Stimulated activated CD8-positive, alpha-beta memory T cell treated with anti-CD3 and anti-CD28 coated beads, Interleukin-15, amount 100 ng/mL, for 24 hours (primary cell): ENCODE measurements at places on chromosomes 4 and X.

DNA sequence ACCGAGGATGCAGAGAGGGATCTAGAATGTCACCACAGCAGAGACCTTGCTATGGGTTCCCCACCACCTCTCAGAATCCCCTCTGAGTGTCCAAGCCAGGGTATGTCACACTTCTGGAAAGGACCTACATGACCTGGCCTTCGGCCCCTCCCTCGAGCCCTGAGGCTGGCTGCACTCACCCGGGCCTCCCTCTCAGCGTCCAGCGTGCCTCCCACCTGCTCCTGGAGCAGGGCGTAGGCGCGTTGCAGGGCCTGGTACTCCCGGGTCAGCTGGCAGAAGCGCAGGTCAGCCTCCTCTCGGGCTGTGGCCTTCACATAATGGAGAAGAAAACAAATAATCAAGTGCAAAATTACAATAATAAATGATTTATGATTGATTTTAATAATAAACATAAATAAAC lies 43.9 kb upstream of the C4orf50 start:
- no peak for DNase-seq

DNA sequence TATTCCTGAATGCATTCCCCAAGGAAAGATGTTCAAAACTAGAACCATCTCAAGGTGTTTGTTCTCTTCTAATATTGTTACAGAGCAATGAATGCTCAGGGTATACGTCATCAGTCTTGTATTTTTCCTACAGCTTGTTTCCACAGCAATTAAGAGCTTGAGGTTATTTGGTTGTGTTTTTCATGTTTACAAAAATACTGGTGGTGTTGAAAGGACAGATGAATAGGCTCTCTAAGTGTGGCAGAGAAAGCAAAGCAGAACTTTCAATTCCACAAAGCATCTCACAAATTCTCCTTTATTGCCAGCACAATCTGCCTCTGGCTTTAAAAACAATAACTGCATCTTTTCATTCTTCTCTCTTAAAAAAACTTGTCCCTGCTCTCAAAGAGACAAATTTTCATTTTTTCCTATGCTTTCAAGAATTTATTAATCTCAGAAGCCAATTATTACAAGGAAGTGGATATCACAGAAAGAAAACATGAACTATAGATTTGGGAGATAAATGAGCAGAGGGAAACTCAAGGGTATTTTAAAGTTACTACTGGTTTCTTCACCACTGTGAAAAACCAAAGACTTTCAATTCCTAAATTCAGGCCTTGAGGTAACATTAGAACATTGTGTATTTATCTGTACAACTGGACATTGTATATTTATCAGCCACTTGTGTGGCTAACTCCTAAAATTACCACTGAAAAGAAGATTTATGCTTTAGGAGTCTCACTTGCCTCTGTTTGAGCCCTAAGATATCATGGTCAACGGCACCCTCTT lies 49.2 kb downstream of the DDX53 start:
- DNase-seq = no peak

GRCh38 chr4:97216046-97216445 lies 927.2 kb downstream of the STPG2 start:
- no peak for DNase-seq

- DNase-seq = no peak
Measured at GRCh38 chr4:183571350-183571941, 66.6 kb downstream of the ING2 start.

GRCh38 chr4:53942712-53943111 lies 121.7 kb downstream of the CHIC2 start:
- no peak for DNase-seq

DNA sequence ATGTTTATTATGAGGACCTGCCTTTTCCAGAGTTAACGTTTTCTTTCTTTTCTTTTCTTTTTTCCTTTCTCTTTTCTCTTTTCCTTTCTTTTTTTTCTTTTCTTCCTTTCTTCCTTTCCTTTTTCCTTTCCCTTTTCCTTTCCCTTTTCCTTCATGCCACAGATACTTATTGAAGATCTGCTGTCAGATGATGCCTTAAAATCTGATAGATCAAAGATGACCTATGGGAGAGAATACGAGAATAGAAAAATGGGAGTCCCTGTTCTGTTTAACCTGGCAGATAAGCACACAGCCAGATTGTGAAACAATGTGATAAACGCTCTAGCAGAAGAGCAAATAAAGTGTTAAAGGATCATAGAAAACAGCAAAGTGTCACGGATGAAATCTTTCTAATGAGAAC lies 38.9 kb downstream of the AFF1 start:
- DNase-seq = no peak

DNA sequence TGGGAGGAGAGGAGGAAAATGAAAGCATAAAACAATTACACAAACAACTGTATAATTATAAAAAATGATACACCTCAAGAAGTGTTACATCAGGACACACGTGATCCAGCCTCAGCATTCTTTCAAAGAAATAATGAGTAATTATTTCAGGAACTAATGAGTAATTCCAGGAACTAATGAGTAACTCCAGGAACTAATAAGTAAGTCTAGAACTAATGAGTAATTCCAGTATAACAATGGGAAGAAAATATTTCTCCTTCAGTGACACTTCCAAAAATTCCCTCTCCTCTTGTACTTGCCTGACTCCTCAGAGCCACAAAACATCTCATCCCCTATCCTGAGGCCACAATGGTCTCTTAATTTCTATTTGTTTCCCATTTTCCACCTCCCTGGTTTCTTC lies 63.5 kb upstream of the COL25A1 start:
- no peak for DNase-seq

DNA sequence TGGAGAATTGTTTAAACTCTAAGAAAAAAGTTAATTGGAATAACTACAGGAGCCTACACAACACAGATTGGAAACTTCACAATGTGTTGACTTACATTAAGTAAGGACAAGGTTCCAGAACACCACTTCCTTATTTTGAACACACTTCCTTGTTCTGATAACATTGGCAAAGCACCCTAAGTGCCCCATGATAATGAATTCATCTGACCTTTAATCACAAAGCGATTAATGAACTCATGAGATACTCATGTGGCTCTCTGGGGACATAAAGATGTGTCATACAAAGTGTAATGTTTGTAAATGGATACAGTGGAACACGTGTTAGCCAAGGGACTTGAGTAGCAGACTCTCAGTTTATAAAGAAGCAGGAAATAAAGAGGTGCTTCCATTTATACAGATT lies 69.0 kb upstream of the ATOH1 start:
- no peak for DNase-seq

DNA sequence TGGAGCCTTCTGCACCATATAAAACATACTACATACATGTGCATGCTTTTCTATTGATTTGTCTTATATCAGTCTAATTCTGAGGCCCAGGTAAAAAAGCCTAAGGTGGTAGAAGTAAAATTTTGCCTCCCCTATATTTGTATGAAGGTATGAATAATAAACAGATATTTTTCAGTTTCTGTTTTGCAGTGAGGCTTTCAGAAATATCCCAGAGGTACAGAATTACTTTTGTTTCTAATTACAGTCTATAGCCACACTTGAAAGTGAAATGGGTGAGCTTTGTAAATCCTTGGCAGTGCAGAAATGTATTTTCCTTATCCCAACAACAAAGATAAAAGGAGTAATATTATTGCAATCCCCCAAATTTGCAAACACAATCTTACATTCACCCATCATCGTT lies 59.5 kb downstream of the DDX60 start:
- DNase-seq = no peak

GRCh38 chr4:89204624-89205023 lies 93.3 kb downstream of the TIGD2 start:
- DNase-seq = no peak

GRCh38 chr4:174761451-174761850 lies 67.6 kb downstream of the GLRA3 start:
- DNase-seq = no peak

DNA sequence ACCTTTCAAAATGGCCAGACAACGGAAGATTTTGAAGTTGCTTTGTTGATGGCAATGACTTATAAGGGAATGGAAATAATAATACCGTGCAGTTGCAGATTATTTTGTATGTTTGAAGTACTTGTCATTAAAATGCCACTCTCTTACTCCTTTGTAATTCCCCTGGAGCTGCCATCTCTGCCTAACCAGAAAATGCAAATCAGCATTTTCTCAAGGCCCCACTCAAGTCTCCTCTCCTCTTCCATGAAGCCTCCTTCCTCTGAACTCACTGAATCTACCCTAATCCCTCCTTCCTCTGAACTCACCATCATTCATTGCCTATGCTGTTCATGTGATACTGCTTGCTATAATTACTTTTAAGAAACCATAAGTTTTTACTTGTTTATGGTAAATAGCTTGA lies 60.2 kb upstream of the RBPJ start:
- DNase-seq = no peak

DNA sequence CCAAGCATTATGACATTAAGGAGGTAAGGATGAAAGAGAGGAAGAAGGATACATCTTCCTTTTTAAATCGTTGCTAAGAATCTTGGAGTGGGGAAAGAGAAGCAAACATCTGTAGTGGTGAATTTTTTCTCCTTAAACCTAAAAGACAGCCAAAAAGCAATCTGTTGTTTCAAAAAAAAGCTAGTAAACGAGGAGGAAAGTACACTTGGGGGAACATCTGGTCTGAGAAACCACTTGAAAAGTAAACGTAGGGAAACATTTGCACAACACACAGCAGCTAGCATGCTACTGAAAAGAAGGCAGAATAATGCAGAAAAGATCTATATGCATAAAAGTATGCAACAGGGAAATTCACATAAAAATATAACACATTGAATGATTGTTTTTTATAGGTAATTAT lies 1485.6 kb downstream of the PCDH19 start:
- no peak for DNase-seq

- DNase-seq = no peak
Measured at GRCh38 chrX:147891896-147892295, 19.8 kb upstream of the FMR1 start.

DNA sequence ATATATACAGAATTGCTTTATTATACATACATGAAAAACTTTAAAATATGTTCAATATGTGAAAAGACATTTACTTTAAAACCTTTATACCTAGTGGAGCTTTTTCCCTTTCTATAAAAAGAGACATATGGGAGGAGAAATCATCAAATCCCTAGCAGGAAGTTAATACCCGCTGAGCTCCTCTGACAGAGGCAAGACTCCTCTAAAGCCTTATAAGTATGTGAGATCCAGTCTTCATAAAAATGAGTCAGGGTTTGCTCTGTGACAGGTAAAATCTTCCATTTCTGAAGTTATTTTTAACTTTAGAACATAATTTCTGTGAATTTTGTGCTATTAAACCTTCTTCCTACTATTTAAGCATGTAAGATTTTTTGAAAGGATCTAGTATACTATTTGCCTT lies 634.4 kb upstream of the AADAT start:
- DNase-seq = no peak

DNA sequence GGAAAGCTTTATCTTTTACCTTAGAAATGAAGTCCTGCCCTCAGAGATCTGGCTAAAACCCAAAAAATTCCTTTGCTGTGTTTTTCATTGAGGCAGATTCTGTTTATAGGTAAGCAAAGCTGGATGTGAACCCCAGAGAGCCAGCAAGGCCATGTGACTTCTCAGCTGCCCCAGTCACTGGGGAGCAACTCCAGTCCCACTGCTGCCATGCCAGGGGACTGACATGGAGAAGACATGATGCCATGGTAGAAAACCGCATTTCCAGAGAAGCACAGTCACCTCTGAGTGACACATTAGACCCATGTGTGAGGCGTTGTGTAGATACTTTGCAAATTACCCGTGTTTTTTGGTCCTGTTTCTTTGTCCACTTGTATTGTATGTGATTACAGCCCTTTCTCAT lies 45.4 kb downstream of the PTTG2 start:
- DNase-seq = no peak

- DNase-seq = no peak
Measured at GRCh38 chr4:25970226-25970675, 56.2 kb downstream of the SMIM20 start.

DNA sequence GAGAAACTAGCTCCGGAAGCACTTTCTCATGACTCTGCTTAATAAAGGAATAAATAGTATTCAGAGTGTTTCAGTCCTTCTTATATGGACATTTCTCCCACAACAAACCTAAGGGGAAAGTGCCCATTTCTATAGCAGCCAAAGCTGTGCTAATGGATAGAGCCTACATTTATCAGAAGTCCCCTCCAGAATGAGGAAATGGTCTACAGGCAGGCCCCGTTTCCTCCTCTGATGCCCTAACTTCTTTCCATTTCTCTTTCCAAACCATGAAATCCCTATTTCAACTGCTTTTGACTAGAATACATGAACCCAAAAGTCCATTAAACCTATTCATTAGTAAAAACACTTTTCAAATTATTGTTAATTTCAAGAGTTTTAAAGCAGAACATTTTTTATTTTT lies 4.5 kb downstream of the ACSL1 start:
- DNase-seq = no peak

DNA sequence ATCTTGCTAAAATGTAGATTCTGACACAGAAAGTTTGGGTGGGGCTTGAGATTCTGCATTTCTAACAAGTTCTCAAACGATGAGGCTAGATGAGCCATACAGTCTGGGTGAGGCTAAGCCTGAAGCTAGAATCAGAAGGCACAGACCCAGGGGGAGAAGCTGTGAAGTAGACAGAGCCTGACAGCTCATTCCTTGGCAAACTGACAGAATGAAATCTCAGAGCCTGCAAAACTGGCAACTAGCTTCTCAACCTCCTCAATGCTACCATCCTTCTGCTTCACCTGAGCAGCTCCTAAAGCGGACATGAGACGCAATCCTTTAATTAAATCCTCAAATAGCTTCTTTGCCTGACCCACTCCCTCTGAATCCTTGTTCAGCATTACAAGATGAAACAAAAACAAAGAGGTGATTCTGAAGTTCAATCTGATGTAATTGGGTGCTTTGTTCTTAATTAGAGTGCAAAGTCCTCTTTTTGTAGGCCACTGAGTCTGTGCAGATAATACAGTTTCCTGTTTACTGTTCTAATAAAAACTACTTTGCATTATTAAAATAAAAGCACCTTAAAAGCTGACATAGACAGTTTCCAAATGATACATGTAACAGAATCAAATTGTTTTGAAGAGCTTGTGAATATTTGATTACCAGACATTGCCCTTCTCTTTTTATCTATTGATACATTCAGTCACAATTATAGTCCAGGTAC lies 71.0 kb upstream of the BMP2K start:
- no peak for DNase-seq

GRCh38 chr4:124144238-124144654 lies 568.3 kb downstream of the ANKRD50 start:
- no peak for DNase-seq

GRCh38 chr4:152534541-152535359 lies 1.1 kb downstream of the FBXW7 start:
- no peak for DNase-seq

DNA sequence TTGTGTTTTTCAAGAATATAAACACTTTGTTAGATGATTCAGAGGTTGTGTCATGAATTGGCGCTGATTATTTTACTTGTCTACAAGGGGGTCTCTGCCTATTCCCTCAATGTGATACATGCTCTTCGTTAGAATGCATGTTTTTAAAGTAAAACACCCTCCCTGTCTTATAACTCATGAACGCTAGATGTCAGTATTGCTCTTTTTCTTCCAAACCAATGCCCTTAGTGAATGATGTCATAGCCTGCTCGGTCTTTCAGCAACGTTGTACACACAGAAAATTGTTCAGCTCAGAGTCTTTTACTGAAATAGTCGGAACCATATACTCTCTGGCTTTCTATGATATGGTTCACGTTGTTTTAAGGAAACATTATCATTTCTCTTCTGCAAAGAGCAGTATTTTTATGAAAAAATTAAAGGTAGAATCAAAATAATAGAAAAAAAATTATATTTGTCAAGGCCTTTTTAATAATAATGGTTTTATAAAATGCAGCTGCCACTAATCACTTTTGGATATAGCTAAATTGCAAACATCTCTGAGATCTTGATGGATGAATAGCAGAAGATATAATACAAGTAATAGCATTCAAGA lies 292.9 kb downstream of the TLL1 start:
- DNase-seq = no peak
